Body of pancreas (tissue), 4 donors: ENCODE measurements at places on chromosomes 7 and 10. TPM values are rescaled to one million over a fixed set of nuclear protein-coding genes. Genes with fewer than 3 reads are reported as not detected.

DNA sequence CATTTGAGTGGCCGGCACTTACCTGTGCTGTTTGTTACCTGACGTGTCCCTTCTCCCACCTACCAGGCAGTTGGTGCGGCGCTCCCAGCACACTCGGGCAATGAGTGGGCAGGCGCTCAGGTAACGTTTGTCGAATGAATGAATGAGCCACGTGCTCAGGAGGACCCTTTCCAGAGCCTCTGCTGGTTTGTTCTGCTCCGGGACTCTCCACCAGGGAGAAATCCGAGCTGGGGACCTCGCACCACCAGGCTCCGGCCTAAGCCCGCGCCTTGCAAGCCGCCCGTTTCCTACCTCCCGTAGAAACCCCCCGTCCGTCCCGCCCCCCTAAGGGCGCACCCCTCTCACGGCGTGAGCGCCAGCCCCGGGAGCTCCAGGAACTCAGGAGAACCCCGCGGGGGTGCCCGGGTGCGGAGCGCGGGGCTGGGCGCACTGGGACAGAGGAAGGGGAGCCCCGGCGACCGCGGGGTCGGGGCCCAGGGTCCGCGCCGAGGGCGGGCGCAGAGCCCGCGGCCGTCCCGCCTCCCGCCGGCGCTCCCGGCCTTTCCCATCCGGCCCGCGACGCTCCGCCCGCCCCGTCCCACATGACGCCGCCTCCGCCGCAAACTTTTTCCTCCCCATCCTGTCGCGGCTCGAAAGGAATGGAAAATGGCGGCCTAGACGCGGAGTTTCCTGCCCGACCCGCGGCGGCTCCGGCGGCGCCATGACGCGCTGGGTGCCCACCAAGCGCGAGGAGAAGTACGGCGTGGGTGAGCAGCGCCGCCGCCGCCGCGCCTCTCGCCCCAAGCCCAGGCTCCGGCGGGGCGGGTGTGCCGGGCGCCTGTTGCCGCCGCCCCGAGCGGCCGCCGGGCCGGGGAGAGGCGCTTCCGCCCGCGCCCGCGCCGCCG is at the start of gene DOCK1:
Gene DOCK1, plus strand, starts transcription at position 611 of the 884 bp plus-strand sequence. Its CDS starts 90 bp downstream, at position 701.
- peak; percentile 70 for DNase-seq

- no peak for DNase-seq
These were observed 3.7 kb upstream of the TTYH3 start for GRCh38 chr7:2628130-2628482.

- no peak for DNase-seq
These were observed 9.7 kb downstream of the NPTX2 start for GRCh38 chr7:98626460-98627412.

DNA sequence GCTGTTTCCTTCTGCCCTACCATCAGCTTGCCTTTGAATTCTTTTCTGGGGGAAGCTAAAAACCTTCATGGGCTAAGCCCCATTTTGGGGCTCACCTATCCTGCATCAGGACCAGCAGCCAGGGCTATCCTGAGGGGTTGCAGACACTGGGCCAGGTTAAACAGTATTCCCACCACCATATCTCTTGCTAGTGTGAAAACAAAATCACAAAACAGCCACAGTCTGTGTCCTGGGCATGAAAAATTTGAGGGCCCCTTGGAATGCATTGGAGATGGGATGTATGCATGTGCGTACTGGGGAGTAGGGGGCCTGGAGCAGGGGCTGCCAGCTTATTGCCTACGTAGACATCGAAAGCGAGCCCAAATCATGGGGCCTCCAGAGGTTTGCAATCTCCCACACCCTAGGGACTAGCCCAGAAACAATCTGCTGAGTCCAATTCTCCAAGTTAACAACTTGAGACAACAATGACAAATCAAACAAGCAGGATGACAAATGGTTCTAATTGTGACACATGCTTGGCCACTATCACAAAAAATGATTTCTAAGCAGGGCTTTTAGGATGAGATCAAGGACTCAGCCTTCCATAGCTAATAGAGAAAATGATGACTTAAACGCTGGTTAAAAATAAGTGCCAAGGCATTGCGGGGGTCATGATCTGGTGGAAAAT is 557.1 kb downstream of the KCNMA1 start:
- DNase-seq: no peak

DNA sequence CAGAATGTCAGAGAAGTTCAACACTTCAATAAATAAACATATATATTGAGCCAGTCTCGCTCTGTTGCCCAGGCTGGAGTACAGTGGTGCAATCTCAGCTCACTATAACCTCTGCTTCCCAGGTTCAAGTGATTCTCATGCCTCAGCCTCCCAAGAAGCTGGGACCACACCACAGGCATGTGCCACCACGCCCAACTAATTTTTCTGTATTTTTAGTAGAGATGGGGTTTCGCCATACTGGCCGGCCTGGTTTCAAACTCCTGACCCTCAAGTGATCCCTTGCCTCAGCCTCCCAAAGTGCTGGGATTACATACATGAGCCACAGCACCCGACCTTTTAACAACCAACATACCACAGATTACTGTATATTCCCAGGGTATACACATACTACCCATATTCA is 134.2 kb downstream of the JMJD1C start:
- DNase-seq: no peak

GRCh38 chr7:25823571-25823970 is 328.4 kb upstream of the NFE2L3 start:
- DNase-seq: no peak

GRCh38 chr10:6464862-6465430 is 115.1 kb downstream of the PRKCQ start:
- no peak for DNase-seq

DNA sequence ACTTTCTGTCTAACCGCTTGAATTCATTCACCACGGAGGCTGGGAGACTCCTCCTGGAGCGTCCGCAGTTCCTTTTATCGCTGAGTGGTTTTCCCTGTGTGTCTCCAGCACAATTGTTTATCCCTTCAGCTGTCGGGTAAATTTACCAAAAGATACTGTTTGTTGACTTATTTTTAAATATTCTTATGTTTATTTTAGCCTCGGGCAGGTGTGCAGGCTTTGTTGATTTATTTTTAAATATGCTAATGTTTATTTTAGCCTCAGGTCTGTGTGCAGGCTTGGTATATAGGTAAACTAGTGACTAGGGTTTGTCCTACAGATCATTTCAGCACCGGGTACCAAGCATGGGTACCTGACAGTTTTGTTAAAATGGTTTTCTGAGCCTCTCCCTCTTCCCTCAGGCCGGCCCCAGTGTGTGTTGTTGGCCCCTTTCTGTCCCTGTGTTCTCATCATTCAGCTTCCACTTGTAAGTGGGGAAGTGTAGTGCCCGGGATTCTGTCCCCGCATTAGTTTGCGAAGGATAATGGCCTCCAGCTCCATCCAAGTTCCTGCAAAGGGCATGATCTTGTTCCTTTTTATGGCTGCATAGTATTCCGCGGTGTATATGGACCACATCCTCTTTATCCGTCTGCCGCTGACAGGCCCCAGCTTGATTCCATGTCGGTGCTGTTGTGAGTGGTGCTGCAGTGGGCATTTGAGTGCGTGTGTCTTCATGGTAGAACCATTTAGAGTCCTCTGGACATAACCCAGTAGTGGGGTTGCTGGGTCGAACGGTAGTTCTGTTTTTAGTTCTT is 5.3 kb downstream of the GET4 start:
- no peak for DNase-seq

DNA sequence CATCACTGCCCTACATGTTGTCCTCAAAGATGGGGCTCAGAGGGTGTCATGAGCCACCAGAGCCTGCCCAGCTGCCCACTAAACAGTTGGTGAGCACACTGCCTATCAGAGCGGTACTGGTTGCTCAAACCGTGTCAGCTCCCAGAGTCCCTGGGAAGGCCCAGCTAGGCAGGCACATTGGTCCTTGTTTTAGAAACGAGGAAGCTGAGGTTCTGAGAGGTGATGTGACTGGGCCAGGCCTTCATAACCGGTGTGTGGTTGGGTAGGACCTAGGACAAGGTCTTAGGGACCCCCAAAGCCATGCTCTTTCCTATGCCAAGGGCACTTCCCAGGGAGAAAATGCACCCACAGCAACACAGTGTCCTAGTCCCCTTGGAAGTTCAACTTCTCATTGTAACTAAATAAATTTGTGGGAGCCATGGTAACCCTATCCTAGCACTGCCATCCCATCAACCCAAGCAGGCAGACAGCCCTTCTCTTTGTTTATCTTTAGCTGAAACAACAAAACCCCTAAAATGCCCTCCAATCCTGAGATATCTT is 174.7 kb upstream of the PDE1C start:
- DNase-seq: no peak

DNA sequence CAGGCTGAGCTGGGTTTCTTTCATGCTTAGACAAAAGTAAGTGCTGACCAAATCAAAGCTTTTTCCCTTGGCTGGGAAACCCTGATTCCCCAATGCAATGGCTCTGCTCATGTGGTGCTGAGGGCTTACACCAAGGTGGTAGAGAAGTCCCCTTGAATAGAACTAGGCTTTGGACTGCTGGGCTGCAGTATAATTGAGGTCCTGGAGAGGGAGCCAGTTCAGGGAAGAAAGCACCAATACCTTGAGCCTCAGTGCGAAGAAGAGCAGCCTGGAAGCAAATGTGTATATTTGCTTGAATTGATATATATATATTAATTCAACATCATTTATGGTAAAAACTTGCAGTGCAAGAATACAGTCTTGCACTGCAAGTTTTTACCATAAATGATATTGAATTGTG is 391.1 kb downstream of the RPS24 start:
- no peak for DNase-seq

DNA sequence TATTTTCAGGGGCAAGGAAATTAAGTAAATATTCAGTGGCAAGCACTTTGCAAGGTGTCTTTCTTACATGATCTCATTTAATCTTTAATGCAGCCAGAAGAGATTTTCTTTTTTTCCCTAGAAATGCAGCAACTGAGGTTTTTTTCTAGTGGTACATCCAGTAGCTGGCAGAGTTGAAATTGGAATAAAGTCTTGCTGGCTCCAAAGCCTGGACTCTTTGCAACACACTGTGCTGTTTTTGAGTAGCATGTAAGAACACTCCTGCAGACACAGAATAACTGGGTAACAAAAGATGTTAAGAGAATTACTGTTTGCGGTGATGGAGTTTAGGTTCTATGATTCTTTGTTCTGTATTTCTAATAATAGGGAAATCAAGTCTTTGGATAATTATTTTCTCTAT is 123.6 kb downstream of the PON1 start:
- DNase-seq: no peak

DNA sequence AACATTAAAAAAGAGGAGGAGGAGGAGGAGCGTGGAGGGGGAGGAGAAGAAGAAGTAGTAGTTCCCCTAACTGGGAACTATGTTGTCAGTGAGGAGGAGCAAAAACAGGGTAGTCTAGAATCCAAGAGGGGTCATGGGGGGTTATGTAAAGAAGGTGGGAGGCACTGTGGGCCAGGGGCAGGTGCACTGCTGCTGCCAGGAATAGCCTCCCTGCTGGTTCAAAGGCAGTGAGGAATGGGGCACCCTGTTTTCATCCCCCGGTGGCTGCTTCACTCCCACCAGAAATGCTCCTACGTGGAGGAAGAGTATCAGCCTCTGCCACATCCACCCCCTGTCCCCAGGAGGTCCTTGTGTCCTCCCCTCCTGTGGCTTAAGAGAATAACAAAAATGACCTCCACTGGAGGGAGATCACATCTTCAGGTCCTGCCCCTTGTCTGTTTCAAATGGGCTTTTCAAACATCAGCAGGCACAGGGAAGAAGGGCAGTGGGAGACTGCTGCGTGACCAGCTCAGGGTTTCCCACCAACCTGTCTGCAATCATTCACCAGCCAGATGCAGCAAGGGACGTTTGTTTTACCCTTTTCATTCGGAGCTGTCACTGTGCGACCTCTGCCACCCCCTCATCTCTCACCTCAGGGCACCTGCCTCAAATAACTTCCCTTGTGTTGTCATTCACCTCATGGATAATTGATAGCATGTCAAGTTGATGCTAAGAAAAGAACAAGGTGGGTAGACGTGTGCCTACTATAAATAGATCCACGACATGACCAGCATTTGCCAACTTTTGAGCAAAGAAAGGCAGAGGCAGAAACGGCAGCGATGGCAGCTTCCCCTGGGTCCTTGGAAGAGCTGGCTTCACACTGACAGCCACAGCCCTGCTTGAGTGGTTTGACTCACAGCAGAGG is 92.6 kb downstream of the DGKI start:
- DNase-seq: peak; percentile 13

- DNase-seq: no peak
These were observed 13.9 kb downstream of the PRSS2 start for GRCh38 chr7:142784716-142785115.

GRCh38 chr10:69792341-69792740 is 9.4 kb upstream of the COL13A1 start:
- DNase-seq: no peak

DNA sequence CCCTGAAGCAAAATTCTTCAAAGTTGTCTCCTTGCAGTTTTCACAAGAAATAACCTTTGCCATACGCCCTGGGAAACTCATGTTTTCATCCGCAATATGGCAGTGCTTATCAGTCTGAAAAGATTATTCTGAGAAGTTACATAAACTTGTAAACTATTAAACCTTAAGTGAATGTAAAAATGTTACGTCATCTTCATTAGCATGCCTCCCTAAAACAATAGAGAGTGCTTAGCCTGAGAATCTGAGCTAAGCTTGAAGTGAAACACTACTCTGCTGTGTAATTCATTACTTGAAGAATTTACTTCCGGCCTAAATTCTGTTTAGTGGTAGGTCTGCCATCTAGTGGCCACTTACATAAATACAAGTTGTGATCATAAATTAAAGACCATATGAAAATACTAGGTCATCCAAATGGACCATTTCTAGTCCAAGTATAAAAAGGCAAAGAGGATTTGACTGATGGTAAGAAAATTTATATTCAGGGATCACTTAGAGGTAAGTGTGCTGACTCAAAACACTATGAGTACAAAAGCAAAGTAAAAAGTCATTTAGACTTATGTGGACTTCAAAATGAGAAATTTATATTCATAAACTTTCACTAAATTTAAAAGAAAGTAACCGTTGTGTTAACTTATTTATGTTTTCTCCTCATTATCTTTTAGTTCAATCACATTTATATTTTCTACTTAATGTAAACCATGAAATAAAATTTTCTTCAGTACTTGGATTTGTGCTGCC is 745.1 kb upstream of the LRRTM3 start:
- DNase-seq: peak; percentile 28

NEUROG3 gene
- total RNA-seq: not detected

TMEM26 gene
- not detected for total RNA-seq

KNDC1 gene
- 3.3 TPM for total RNA-seq

LGI1 gene
- total RNA-seq: not detected

CALHM1 gene
- not detected for total RNA-seq

EBF3 gene
- total RNA-seq: 2.3 TPM

ADAM8 gene
- 4.6 TPM for total RNA-seq

SPDYE2 gene
- total RNA-seq: not detected

PFKFB3 gene
- total RNA-seq: 26.5 TPM

LRRD1 gene
- total RNA-seq: not detected

ASZ1 gene
- total RNA-seq: not detected

COL17A1 gene
- 3.6 TPM for total RNA-seq

SLC25A13 gene
- 20.1 TPM for total RNA-seq
